ENCODE measurements at places on chromosomes 4 and X.

DNA sequence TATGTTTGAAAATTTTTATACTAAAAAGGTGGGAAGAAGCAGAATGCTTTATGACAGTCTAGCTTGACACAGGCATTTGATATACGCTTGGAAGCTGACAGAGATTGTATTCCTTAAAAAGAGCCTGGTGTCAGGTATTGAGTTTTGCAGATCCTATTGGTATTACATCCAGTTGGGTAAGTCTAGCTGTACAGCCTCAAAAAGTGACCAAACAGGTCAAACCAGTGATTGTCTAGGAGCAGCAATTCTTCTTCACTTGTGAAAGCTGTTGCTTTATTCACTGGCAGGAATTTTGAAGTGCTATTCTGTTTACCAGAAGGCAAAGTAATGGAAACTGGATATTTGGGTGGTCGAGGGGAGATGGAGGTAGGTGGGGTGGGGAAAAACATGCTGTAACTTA, 77.5 kb downstream of the UCHL1 start:
- DNase-seq: no peak

GRCh38 chr4:23768541-23768940, 121.3 kb downstream of the PPARGC1A start:
- DNase-seq: no peak

- DNase-seq: no peak
These were observed 7.0 kb upstream of the TMSB4X start for GRCh38 chrX:12967711-12968465.

- no peak for DNase-seq
These were observed 87.9 kb downstream of the LRRC66 start for GRCh38 chr4:51932261-51932660.

- DNase-seq: no peak
These were observed 47.6 kb upstream of the PRSS12 start for GRCh38 chr4:118400356-118400755.

DNA sequence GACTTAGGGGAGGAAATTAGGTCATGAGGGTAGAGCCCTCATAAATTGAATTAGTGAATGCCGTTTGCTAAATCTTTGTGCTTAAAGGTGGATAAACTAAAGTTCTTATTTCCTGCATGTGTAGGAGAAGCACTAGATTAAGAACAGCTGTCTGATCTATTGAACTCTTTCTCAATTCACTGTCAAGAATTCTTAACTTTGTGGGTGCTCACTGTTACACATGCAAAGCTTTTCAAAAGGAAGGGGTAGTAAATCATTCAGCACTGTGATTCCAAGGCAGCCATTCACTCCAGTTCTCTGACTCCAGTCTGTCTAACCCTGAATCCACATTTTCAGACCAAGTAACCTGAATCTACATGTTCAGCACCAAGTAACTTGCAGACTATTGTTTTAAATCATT, 1520.1 kb downstream of the PCDH18 start:
- no peak for DNase-seq

DNA sequence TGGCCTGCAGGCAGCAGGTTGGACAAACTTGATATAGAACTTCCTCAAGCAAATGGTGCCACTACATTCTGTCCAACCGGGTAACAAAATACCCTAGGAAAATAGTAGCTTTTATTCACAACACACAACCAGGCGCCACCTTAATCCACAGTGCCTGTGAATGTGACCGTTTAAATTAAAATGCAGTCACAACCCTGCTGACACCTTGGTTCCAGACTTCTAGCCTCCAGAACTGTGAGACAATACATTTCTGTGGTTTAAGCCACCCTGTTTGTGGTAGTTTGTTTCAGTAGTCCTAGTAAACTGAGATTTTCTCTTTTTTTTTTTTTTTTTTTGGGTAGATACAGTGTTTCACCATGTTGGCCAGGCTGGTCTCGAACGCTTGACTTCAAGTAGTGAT, 575.8 kb downstream of the PACRGL start:
- DNase-seq: no peak

DNA sequence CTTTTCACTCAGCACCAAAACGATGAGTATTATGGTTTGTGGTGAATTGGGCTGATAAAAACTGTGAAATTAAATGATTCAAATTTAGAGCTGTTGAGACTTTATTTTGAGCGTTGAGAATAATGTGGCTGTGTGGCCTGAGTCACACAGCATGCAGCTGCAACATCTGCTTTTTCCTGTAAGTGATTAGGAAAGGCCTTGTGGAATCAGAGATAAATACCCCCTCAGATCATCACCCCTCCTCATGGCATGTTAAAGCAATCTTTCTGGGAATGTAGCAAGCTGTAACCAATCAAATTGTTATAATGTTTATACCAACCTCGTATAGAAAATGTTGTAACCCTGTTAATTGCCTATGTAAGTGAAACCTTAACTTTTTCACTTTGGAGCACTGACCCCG, 90.0 kb upstream of the GRPR start:
- DNase-seq: no peak
